ENCODE measurements at places on chromosomes 4 and X. TPM values are rescaled to one million over a fixed set of nuclear protein-coding genes. Genes with fewer than 3 reads are reported as not detected.

GRCh38 chrX:154125391-154126040 lies 18.5 kb upstream of the OPN1LW start:
- H3K36me3 ChIP-seq, result no peaks in the 10 kb centered on the region
- H3K4me1 ChIP-seq, result peaks cover 12% of the 10 kb centered on the region

GRCh38 chr4:128700659-128701350 lies 108.7 kb upstream of the JADE1 start:
- no peaks in the 10 kb centered on the region for H3K27me3 ChIP-seq
- no peaks in the 10 kb centered on the region for H3K36me3 ChIP-seq
- H3K4me3 ChIP-seq, result no peak overlapping the region
- no peak overlapping the region for H3K27ac ChIP-seq
- DNase-seq, result no peak
- H3K4me1 ChIP-seq, result no peaks in the 10 kb centered on the region

DNA sequence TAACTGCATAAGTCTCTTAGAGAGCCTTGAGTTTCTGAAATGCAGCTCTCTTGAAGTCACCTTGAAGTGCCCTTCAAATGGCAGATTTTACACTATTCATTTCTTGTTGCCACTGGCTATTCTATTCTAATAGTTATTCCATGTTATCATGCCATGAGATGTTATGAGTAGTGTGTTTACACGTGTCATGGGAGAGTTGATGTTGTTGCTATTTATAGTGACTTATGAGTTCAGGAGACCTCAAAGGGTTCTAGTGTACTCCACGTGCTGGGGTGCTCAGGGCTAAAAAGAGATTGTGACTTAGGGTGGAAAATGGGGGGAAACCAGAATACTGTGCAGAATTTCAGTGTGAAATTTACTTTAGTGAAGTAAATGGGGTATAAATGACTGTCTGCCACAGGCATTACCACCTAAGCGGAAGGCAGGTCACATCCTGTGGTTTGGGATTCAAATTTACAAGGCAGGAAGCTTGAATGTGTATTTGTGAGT lies 77.1 kb upstream of the SLC4A4 start:
- no peak overlapping the region for H3K27ac ChIP-seq
- no peak overlapping the region for H3K4me3 ChIP-seq
- peak; percentile 13 for DNase-seq
- no peaks in the 10 kb centered on the region for H3K36me3 ChIP-seq
- H3K4me1 ChIP-seq, result peaks cover 10% of the 10 kb centered on the region

DNA sequence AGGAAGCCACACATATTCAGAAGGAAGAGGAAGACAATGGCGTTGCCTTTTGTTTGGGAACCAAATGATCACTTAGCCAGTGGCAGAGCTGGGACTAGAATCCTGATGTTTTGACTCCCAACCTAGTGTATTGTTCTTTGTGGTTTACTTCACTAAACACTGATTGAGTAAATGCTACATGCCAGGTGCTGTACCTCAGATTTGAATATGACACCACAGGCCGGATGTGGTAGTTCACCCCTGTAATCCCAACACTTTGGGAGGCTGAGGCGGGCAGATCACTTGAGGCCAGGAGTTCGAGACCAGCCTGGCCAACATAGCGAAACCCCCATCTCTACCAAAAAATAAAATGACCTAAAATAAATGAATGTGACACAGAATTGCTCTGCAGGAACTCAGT lies 8.4 kb downstream of the NDUFA1 start:
- no peaks in the 10 kb centered on the region for H3K27me3 ChIP-seq
- no peak overlapping the region for H3K4me3 ChIP-seq
- H3K27ac ChIP-seq, result peak overlapping the region; percentile 5
- DNase-seq, result peak; percentile 41

- no peaks in the 10 kb centered on the region for H3K36me3 ChIP-seq
- no peak overlapping the region for H3K27ac ChIP-seq
- no peaks in the 10 kb centered on the region for H3K4me1 ChIP-seq
Measured at GRCh38 chr4:132981611-132982010, 167.5 kb upstream of the PCDH10 start.

- H3K27me3 ChIP-seq, result no peaks in the 10 kb centered on the region
- no peak overlapping the region for H3K4me3 ChIP-seq
- H3K27ac ChIP-seq, result no peak overlapping the region
- H3K36me3 ChIP-seq, result peaks cover 76% of the 10 kb centered on the region
- DNase-seq, result no peak
Measured at GRCh38 chr4:184722798-184723197, 11.1 kb downstream of the CENPU start.

DNA sequence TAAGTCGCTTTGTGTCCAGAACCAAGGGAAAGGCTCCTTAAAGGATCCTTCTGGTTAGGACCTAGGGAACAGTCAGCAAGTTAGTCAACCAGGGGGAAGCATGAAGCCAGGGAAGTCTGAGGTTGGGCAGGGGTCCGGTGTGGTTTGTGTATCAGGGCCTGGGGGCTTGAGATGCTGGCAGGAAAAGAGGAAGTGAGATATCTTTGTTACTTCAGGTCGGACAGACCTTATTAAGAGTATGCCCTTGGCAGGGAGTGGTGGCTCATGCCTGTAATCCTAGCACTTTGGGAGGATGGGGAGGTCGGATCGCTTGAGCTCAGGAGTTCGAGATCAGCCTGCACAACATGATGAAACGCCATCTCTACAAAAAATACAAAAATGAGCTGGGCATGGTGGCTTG lies 52.3 kb upstream of the TRPC5OS start:
- DNase-seq, result no peak
- H3K27ac ChIP-seq, result no peak overlapping the region
- H3K4me3 ChIP-seq, result no peak overlapping the region
- H3K27me3 ChIP-seq, result peaks cover 5% of the 10 kb centered on the region
- H3K4me1 ChIP-seq, result no peaks in the 10 kb centered on the region
- H3K36me3 ChIP-seq, result no peaks in the 10 kb centered on the region

GRCh38 chr4:3869661-3870566 lies 103.7 kb downstream of the ADRA2C start:
- H3K4me1 ChIP-seq, result peaks cover 2% of the 10 kb centered on the region
- H3K36me3 ChIP-seq, result no peaks in the 10 kb centered on the region
- no peak overlapping the region for H3K4me3 ChIP-seq
- DNase-seq, result no peak
- H3K27me3 ChIP-seq, result peaks cover 36% of the 10 kb centered on the region
- H3K27ac ChIP-seq, result no peak overlapping the region

- no peaks in the 10 kb centered on the region for H3K27me3 ChIP-seq
- no peak overlapping the region for H3K27ac ChIP-seq
- no peaks in the 10 kb centered on the region for H3K4me1 ChIP-seq
- DNase-seq, result no peak
- H3K4me3 ChIP-seq, result no peak overlapping the region
- H3K36me3 ChIP-seq, result no peaks in the 10 kb centered on the region
Measured at GRCh38 chr4:61886131-61886530, 686.0 kb downstream of the ADGRL3 start.

GRCh38 chr4:82906469-82906868 lies 5.9 kb downstream of the THAP9 start:
- H3K36me3 ChIP-seq, result no peaks in the 10 kb centered on the region
- peaks cover 23% of the 10 kb centered on the region for H3K4me1 ChIP-seq
- H3K4me3 ChIP-seq, result no peak overlapping the region
- H3K27me3 ChIP-seq, result no peaks in the 10 kb centered on the region

DNA sequence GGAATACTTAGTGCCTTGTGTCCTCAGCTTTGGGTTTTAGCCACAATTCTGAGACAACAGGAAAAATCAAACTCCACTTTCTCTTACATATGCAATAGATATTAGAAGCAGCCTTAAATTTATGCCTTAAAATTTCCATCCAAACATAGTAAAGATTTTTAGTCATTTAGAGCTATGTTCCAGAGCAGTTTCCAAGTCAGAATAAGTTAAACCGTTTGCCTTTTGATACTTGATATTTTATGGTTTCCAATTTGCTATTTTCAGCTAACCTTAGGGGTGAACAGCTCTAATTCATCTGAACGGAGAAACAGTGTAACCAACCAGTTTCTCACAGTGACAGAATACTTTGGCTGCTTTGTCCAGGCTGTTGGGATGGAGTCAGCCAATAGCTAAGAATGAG lies 125.8 kb upstream of the RXFP1 start:
- no peak overlapping the region for H3K4me3 ChIP-seq
- no peaks in the 10 kb centered on the region for H3K27me3 ChIP-seq
- DNase-seq, result no peak
- no peaks in the 10 kb centered on the region for H3K4me1 ChIP-seq

- DNase-seq, result no peak
- peaks cover 4% of the 10 kb centered on the region for H3K4me1 ChIP-seq
- peaks cover 5% of the 10 kb centered on the region for H3K27me3 ChIP-seq
- H3K4me3 ChIP-seq, result no peak overlapping the region
- H3K27ac ChIP-seq, result no peak overlapping the region
Measured at GRCh38 chrX:2894885-2895292, 34.2 kb downstream of the ARSD start.

The PRDM8 gene
- total RNA-seq, result 4.3 TPM

The MBNL3 gene
- total RNA-seq, result 13.7 TPM
